ENCODE measurements at places on chromosomes 1 and 21.
A peak's percentile ranks its signal among the peaks of the same experiment; 100 is the strongest.

DNA sequence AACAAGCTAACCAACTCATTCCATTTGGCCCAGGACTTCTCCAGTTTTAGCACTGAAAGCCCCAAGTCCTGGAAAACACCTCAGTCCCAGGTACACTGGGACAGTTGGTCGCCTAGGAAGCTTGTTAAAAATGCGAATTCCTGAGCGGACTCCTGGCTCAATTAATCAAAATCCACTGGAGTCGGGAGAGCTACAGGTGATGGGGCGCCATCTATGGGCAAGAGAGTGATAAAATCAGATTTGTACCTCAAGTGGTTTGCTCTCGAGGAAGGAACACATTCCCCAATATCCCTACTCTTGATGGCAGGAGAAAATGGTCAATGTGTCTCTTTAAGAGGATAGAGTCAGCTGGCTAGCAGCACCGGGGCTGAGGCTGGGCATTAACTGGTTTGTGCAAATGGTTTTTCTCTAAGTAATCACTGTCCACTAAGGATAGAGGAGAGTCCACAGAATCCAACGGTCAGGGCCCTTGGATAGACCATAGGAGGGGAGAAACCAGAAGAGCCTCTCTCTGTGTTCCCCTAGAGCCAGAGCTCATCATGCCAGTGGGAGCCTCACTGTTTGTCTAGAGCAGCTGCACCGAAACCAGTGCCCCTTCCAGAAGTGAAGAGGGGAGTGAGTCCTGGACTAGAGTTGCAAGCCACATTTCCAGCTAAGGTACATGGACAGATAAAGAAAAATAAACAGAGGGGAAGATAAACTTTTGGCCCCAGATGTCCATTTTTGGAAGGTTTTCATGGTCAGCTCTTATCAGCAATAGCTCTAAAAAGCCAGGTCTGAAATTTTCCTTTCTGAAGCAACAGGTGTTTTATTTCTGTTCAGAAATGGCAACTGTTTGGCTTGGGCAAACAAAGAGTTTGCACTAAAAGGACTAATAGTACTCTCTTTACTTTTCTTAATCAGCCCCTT is 148.5 kb downstream of the TENT5C start:
- peak; percentile 28 for DNase-seq

- no peak for DNase-seq
Measured at GRCh38 chr1:41612953-41613352, 128.5 kb upstream of the EDN2 start.

DNA sequence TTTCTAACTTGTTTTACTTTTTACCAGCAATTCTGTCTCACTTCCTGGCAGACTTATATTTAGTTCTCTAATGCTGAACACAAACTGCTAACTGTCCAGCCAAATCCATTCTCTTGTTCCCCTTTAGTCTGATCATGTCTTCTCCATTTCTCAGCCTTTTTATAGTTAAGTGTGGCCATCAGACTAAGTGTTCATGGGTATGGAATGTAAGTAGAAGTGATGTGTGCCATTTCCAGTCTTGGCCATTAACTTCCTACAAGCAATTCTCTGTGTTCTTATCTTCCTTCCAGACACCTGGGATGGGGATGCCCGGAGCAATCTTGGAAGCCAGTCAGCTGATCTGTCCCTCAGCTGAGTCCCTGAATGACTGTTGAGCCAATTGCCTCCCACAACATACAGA is 165.8 kb downstream of the ST6GALNAC3 start:
- DNase-seq = no peak

DNA sequence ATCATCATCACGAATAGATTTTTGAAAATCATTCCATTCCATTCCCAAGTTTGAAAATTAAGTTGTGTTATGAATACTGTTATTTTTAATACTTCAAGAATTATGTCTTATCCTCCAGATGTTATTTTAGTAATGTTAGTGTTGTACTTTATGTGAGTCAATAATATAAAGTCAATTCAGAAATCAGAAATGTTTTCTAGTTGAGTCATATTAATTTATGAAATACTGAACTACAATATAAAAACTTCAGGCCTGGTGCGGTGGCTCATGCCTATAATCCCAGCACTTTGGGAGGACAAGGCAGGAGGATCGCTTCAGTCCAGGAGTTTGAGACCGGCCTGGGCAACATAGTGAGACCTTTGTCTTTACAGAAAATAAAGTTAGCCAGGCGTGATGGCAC is 38.4 kb upstream of the GPR25 start:
- DNase-seq = no peak

GRCh38 chr21:29233256-29233546 is 65.5 kb upstream of the BACH1 start:
- no peak for DNase-seq

- no peak for DNase-seq
Measured at GRCh38 chr1:79811173-79811572, 804.6 kb upstream of the ADGRL4 start.

- peak; percentile 39 for DNase-seq
Measured at GRCh38 chr21:39314143-39315027, 953 bp upstream of the BRWD1 start.

- no peak for DNase-seq
Measured at GRCh38 chr21:34886240-34887104, 162.6 kb downstream of the RUNX1 start.

GRCh38 chr1:64122588-64122987 is 80.8 kb upstream of the UBE2U start:
- DNase-seq = no peak

DNA sequence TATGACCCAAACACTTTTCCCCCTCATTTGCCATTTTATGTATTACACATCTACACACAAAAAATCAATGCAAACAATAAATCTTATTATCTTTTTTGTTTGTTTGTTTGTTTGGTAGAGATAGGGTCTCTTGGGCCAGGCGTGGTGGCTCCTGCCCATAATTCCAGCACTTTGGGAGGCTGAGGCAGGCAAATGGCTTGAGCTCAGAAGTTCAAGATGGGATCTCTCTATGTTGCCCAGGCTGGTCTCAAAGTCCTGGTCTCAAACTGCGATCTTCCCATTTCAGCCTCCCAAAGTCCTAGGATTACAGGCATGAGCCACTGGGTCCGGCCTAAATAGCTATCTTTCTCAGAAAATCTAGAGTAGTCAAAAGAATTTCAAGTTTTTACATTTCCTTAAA is 1.2 kb upstream of the DBT start:
- no peak for DNase-seq

- DNase-seq = no peak
Measured at GRCh38 chr1:165854101-165854845, 26.9 kb downstream of the UCK2 start.

DNA sequence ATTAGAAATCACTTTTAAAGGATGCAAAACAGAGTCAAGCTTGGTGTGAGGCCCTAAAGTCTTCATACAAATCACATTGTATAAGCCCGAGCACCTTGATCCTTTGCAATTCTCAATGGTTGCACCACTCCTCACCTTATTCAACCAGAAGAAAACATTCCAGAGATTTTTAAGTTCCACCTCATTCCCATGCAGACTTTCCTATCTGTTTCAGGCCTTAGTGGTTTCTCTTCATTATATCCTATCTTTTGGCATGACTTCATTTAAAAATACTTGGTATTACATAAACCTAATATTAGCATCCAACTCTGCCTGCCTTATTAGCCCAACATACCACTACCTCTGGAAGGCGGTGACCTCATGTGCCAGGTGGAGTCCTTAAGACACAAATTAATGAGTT is 9.3 kb upstream of the GREM2 start:
- no peak for DNase-seq

GRCh38 chr1:184890539-184890973 is 83.8 kb downstream of the NIBAN1 start:
- DNase-seq = no peak

- no peak for DNase-seq
Measured at GRCh38 chr1:183544598-183545297, 45.5 kb downstream of the NCF2 start.

- DNase-seq = no peak
Measured at GRCh38 chr1:110464340-110464739, 13.4 kb downstream of the PROK1 start.

DNA sequence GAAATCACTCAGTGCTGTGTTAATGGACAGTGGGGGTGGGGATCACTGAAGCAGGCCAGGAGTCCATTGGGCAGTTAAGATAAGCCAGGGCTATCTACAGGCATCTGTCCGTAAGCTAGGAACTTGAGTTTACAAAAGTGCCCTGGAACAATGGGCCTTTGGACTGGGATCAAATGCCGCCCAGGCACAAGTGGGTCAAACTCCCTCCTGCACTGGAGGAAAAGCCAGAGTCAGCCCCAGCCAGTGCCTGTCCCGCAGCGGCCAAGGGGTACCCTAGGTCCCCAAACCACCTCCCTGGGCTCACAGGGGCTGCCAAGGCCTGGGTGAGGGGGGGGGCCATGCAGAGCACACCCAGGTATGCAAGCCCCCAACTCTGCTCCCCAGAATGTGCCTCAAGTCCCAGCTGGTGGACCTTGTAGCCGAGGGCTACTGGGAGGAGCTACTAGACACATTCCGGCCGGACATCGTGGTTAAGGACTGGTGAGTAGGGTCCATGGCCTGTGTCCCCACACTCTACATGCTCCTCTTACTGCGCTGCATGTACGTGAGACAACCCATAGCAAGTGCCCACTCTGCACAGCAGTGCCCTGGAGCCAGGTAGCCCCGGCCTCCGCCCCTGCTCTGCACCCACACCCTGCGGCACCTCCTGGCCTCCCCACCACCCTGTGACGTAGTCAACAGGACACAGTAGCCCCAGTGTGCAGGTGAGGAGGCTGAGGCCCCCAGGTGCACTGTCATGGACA is 7.7 kb downstream of the FBXO6 start:
- no peak for DNase-seq

DNA sequence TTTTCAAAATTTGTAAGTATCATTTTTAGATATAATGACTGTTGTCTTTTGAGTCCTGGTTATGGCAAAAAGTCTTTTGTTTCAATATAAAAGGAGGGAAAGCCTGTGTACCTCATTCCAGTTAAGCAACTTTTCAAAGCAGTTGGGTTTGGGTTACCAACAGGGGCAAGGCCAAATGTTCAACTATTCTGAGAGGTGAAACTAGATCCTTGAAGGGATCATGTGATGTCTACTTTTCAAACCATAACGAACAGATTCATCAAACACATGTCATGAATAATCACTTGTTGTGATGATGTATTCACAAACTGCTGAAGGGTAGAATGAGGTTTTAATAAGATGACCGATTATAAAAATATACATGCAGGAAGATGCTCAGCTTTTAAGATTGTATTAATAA is 171.3 kb downstream of the HHAT start:
- DNase-seq = peak; percentile 16

DNA sequence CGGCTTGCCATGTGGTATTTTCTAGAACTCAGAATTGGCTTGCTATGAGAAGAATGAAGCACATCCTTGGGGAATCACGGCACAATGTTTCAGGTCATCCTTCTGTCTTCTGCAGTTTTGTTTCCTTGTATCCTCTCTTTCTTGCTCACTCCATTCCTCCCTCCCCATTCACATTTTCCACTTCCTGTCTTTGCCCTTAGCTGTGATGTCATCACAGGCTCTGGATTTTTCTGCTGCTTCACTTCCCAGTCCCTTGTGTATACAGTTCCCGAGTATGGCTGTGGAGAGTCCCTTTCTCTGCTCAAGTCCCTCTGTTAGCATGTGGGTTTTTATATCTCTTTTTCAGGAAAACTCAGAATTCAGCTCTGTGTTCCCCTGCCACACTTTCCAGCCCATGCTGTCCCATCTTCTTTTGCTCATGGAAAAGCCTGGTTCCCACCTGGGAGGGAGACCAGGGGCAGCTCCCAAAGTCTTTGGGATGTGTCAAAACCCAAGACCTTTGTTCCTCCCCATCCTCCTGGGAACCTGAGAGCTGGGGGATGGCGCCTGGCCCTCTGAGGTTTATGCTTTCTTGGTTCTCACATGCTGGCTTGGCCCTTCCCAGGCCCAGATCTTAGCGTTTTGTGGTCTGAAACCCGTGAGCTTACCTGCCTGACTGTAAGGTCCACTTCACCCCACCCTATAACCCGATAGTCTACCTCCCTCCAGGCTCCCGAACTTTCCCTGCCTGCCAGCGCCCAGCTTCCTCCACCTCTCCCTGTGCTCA is 4.8 kb upstream of the RGS16 start:
- no peak for DNase-seq

GRCh38 chr21:38942748-38943211 is 137.1 kb downstream of the ETS2 start:
- DNase-seq = peak; percentile 83

GRCh38 chr1:57889676-57890320 is 465.9 kb upstream of the DAB1 start:
- DNase-seq = no peak

DNA sequence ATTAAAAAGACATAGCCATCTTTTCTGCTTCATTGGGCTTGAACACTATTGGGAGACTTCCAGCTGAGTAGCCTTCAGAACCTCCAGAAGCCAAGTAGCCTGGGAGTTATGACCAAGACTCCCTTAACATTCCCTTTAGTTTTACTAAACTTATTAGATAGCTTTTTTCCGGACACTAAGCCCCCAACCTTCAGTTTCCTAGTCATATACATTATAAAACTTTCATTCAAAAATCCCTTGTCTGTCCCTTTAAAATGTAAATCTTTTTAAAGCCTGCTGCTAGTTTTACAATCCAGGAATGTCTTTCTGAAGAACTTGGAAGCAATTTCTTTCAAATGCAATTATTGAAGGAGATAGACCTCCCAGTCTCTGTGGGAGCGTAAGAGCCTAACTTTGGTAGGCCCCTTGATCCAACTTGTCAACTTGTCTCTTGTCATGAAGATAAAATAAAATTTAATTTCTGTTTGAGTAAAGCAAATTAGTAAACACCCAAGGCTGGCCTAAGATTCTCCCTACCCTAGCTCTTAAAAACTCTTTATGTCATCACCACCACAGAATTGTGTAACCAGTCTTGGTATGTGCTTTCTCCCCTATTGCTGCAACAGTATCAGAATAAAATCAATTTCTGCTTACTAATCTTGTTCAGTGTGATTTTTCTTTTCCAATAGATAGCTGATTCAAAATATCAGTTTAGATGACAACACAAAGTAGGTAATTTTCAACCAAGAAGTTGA is 796.2 kb downstream of the PLA2G4A start:
- DNase-seq = no peak

DNA sequence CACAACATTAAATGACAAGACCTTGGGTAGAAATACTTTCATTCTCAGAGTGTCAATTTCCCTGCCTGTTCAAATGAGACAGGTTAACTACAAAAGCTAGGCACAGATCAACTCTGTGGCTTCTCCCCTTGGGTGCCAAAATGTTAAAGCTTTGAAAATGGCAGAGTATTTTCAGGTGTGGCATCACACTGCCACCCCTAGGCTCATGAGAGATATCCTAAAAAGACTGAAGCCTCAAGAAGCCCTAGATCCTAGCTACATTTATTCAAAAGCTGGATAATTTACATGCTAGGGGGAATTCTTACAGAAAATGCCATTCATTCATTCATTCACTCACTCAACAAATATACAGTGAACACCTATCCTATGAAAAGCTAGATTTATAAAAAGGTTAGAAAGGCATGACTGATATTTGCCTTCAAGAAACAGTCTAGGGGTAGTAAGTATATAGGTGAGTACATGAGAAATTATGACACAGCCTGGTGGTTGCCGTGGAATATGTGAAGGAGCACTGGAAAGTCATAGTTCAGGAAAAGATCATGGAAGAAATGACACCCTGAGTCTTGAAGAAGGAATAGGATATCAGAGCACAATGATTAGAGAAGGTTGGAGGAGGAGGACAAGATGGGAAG is 15.9 kb upstream of the RAB4A start:
- peak; percentile 8 for DNase-seq

All from NCI-H510A (cell line).